ENCODE measurements at places on chromosomes 16 and 17.

- no peak for DNase-seq
Observed at GRCh38 chr17:15981208-15981607, 18.3 kb downstream of the ZSWIM7 start.

DNA sequence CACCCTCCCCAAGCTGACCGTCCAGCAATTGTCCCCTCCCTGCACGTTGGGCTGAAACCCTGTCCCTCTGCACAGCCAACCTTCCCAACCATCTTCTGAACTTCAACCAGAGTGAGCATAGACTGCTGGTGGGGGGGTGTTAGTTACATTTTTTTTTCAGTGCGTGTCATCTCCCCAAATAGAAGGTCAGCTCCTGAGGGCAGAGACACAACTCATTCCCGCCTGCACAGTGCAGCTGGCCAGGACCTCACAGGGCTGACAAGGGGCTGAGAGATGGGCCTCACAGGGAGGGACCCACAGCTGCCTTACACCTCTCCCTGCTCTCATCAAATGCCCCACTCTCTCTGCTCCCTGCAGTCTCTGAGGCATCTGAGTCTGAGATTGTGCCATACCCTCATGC is 8.4 kb downstream of the SRL start:
- DNase-seq, result no peak

DNA sequence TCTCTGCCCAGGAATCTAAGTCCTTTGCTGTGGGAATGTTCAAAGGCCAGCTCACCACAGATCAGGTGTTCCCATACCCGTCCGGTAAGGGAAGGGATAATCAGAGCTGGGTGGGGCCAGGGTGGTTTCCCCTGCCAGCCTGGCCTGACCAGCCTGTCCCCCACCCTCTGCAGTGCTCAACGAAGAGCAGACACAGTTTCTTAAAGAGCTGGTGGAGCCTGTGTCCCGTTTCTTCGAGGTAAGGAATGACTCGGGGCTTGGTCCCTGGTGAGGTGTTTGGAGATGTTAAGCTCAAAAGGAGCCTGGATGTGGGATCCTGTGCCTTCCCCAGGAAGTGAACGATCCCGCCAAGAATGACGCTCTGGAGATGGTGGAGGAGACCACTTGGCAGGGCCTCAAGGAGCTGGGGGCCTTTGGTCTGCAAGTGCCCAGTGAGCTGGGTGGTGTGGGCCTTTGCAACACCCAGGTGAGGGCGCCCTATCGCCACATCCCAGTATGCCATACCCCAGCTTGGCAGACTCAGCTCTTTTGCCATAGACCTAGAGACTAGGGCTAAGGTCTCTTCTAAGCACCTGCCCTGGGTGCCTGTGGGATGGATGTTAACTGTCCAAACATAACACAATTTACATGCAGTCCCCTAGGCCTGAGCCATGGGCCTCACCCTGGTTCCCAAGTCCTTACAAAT is 997 bp downstream of the ACADVL start:
- DNase-seq, result no peak

DNA sequence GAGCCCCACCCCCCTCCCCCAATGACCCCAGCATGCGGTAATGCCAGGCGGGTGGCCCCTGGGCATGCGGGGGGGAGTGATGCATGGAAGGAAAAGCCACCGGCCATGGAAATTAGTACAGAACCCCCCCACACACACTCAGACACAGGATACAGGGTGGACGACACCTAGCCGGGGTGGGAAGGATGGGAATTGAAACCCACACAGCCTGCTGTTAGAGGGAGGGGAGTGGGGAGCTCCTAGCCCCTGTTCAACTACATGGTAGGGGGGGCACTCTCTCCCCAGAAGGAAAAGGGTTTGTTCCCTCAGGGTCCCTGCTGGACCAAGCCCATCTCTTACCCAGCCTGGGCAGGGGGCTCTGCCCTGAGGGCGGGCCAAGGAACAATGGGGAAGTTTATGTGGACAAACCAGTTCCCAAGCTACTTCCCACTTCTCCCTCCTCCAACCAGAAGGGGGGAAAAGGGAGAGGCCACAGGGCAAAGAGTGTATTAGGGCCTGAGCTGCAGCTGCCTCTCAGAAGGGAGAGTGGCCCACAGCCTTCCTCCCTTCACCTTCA is 5.2 kb downstream of the TMUB2 start:
- no peak for DNase-seq

DNA sequence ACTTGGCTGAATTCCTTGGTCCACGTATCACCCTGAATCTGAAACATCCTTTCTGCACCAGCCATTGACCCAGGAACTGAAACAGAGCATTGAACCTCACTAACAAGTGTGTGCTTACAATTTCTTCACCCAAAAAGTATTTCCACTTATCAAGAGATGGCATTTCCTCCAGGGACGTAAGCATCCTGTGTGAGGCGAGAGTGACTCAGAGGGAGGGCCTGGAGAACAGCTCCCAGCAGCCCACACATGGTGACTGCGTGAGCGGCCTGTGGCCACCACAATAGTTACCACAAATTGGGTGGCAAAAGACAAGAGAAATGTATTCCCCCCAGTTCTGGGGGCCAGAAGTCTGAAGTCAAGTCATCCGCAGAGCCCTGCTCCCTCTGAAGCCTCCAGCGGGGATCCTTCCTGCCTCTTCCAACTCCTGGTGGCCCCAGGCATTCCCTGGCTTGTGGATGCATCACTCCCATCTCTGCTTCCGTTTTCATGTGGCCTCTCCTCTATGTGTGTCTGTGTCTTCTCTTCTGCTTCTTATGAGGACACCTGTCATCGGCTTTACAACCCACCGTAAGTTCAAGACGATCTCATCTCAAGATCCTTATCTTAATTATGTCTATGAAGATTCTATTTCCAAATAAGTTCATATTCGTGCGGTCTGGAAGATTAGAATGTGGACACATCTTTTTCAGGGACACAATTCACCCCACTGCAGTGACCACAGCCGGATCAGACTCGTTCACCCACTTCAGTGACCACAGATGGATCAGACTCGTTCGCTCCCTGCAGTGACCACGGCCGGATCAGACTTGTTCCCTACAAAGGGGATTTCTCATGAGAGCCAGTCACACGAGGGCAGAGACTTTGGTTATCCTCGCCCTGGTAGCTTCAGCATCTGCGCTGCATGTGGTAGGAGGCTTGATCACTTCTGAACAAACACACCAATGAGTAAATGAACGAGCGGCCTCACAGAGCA is 122.6 kb upstream of the FOXF1 start:
- DNase-seq, result no peak

DNA sequence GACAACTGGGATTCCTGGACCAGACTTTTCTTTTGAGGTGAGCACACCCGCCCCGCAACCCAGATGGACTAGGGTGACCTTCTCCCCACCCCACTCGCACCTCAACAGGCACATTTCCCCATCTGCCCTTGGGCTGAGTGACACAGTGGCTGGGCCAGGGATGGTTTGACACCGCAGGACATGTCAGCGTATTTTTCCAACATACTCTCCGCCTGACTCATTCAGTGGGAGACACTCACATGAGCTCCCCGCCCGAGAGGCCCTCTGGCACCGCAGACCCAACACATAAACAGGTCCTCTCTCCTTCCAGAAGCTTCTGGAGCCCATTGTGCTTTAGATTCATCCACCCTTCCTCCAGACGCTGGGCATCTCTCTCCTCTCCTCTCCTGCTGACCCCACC is 69.4 kb downstream of the ZDHHC7 start:
- no peak for DNase-seq

DNA sequence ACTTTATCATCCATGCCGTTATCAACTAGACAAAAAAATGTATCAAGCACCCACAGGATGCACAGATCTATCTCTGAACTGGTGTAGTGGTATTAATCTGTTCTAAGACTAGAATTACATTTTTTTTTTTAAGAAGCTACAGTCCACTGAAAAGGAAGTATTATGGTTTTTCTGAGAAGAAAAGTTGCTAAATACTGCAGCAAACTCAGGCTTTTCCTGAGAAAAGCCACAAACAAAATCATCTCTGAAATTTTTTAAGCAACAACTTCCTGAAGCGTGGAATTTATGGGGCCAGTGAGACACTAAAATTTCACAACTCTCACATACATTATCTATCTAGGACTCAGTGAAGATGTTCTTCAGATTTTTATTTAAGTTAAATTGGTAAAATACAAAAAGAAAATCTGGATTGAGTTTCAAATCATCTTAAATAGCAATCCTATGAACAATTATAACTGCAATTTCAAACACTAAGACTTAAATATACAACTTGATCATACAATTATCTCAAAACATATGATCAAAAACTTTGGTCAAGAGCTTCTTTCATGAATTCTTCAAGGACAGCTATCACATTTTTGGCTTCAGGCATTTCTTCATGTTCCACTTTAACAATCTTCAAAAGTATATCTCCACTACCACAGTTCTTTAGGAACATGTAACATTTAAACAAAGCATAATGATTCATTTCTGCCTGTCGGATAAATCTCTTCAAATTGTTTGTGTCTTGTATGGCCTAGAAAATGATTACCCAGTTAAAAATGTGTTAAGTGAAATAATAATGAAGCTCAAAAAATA is 10.5 kb downstream of the C17orf75 start:
- DNase-seq, result no peak

Data from retina (tissue), 1 donor.